ENCODE measurements at places on chromosomes 1 and 21. TPM values are rescaled to one million over a fixed set of nuclear protein-coding genes. Genes with fewer than 3 reads are reported as not detected.

The IVL gene
- not detected for total RNA-seq

The IL10 gene
- not detected for total RNA-seq

The SFN gene
- not detected for total RNA-seq

The PRKAA2 gene
- total RNA-seq: 3.3 TPM

The CELA3B gene
- total RNA-seq: not detected

The CLEC20A gene
- total RNA-seq: not detected

The SPRR1B gene
- total RNA-seq: not detected

The SAMD11 gene
- not detected for total RNA-seq

The KCNC4 gene
- 2.6 TPM for total RNA-seq

The TGFB2 gene
- 2.3 TPM for total RNA-seq

The CSF3R gene
- total RNA-seq: not detected

The ARHGEF16 gene
- 1.1 TPM for total RNA-seq

The PLA2G5 gene
- not detected for total RNA-seq

The CFHR5 gene
- total RNA-seq: not detected

The HUNK gene
- under 0.01 TPM for total RNA-seq

The LEFTY1 gene
- not detected for total RNA-seq

The SPATA1 gene
- total RNA-seq: 1.1 TPM

The FAM131C gene
- total RNA-seq: 0.38 TPM

The KRTAP10-6 gene
- not detected for total RNA-seq

The CLCA1 gene
- not detected for total RNA-seq

The LAPTM5 gene
- total RNA-seq: 46.6 TPM

The WNT4 gene
- 1.4 TPM for total RNA-seq

The SSX2IP gene
- total RNA-seq: 5.7 TPM

The SLC6A17 gene
- 0.76 TPM for total RNA-seq

The KRTAP13-2 gene
- total RNA-seq: not detected

The SPRR4 gene
- total RNA-seq: not detected

The FAF1 gene
- total RNA-seq: 49.6 TPM

The C1orf116 gene
- total RNA-seq: not detected

The CFHR3 gene
- not detected for total RNA-seq

The GPR25 gene
- not detected for total RNA-seq

The GBP2 gene
- total RNA-seq: 66.5 TPM

The BNIPL gene
- not detected for total RNA-seq

The ZNF695 gene
- 3.0 TPM for total RNA-seq

The ACTN2 gene
- total RNA-seq: 0.38 TPM

The TOMM40L gene
- 16.0 TPM for total RNA-seq

The TDRD10 gene
- total RNA-seq: 4.8 TPM

The UBXN10 gene
- not detected for total RNA-seq

Data from vein endothelial cell (primary cell).